ENCODE measurements at places on chromosomes 4 and X.

GRCh38 chr4:147110473-147111367, 165.1 kb upstream of the TTC29 start:
- no peak for DNase-seq

- no peak for DNase-seq
These were observed 19.2 kb downstream of the SUPT20HL2 start for GRCh38 chrX:24294619-24295018.

GRCh38 chrX:29478336-29479069, 736.9 kb upstream of the MAGEB2 start:
- DNase-seq = no peak

- DNase-seq = peak; percentile 72
These were observed 27.5 kb upstream of the VBP1 start for GRCh38 chrX:155188786-155189185.

GRCh38 chr4:86243750-86244149, 116.1 kb downstream of the MAPK10 start:
- no peak for DNase-seq

DNA sequence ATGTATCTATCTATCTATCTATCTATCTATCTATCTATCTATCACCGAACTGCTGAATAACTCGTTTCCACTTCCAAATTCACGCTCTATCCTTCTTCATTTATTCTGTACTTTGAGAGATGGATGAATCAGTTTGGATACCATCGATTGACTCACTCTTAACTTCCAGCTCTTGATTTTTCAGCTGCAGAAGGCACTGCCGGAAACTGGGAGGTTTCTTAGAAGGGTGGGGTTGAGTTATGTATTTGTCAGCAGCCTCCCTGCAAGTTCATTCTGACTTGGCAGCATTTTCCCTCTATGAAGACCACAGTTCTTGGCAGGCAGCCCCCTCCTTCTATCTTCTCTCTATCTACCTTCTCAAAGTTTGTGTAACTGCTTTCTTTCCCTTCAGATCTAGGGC, 112.0 kb upstream of the MAGEB18 start:
- no peak for DNase-seq

- DNase-seq = no peak
These were observed 132.0 kb upstream of the CLNK start for GRCh38 chr4:10816571-10816970.

DNA sequence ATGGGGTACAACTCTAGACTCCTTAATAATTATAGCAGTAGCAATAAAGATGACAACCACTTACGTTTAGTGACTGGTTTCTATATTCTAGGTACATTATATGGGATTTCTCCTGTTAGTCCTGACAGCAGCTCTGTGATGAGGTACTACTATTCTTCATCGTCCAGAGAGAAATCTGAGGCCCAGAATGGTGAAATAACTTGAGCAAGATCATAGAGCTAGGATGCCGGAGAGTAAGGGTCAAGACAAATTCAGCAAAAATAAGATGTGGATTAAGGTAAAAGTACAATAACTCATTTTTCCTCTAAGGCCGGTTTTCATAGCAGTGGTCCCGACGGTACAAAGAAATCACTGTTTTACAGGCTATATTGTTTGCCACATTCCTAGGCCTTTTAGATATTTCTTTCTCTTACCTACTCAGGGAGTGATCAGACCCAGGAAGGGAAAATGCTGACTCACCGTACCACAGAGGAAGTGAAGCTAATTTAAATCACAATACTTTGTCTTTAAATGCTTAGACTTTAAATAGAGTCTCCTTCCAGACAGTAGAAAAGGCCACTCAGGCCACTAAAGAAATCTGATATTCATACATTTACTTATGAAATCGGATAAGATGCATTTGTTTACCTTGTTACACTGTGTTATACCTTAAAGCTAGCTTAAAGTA, 2023.0 kb upstream of the AGA start:
- DNase-seq = no peak

GRCh38 chr4:156015781-156016180, 62.1 kb upstream of the CTSO start:
- no peak for DNase-seq

DNA sequence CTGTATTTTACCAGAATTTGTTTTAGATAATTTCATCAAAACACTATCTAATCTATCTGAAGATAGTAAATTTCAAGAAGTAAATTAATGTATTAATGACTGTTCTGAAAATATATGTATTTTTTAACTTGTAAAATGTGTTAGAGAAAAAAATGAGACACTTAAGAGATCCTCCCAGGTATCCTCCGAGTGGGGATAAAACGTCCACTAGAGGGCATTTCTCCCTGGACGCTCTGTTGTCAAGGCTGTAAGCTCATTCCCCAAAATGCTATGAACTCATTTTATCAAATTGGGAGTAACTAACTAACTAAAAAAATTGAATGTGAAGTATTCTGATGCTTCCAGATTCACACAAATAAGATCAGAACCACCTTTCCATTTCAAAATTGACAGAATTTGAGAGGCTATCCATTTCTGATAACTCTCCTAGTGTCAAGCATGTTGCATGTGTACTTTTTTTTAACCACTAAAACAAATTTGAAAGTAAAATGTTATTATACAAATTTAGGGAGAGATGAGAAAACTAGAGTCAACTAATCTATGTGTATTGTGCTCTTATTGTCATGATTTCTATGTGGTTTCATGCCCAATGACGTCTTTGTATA, 337.3 kb upstream of the HS3ST1 start:
- DNase-seq = no peak

DNA sequence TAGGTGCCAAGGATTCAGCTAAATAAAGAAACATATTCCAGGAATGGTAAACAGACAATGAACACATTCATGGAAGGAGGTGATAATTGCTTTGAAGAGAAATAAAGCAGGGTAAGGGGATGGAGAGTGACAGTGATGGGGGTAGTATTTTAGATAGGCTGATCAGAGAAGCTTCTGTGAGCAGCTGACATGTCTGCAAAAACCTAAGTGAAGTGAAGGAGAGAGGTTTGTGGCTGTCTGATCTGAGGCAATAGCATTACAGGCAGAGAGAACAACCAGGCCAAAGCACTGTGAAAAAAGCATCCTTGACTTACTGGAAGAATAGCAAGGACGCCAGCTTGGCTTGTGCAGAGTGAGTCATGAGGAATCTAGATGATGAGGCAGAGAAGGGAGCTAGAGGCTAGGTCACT, 271.9 kb upstream of the GATB start:
- DNase-seq = no peak

GRCh38 chr4:174222266-174222872, 61.1 kb downstream of the FBXO8 start:
- peak; percentile 20 for DNase-seq

DNA sequence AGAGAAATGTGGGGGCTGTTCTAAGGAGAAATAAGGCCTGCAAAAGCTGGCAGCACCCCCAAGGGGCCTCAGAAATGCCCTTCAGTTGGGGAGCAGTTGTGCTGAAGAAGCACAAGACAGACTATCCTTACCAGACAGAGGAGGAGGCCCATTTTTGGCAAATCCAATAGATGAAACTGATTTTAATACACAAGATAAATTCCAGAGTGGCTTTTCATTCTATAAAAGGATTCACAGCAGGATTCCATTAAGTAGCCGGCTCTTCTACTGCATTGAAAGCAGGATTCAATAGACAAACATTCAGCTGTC, 8.1 kb downstream of the SEPTIN6 start:
- no peak for DNase-seq

GRCh38 chr4:163012816-163013215, 153.9 kb downstream of the NAF1 start:
- DNase-seq = no peak

GRCh38 chrX:49947781-49948180, 25.4 kb downstream of the CLCN5 start:
- DNase-seq = no peak

DNA sequence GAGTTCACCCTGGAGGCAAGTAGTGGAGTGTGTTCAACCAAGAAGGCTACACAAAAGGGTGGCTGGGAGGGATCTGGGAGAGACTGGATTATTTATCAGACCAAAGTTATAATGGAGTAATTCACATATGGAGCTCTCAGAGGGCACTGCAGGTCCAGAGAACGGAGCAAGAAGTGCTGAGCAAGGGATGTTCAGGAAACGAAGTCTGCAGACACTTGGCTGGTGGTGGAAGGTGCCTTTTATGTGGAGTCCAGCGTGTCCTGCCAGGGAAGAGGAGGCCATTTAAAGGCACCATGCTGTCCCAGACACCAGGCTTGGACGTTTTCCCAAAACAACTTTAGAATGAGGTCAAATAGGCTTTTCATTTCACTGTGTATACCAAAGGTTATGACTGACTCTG, 130.1 kb downstream of the CEP135 start:
- no peak for DNase-seq

GRCh38 chr4:54976682-54977081, 148.7 kb downstream of the KDR start:
- DNase-seq = no peak

- no peak for DNase-seq
These were observed 1.1 kb downstream of the NFXL1 start for GRCh38 chr4:47913330-47913729.

- no peak for DNase-seq
These were observed 211.4 kb downstream of the GASK1B start for GRCh38 chr4:157961229-157961990.

DNA sequence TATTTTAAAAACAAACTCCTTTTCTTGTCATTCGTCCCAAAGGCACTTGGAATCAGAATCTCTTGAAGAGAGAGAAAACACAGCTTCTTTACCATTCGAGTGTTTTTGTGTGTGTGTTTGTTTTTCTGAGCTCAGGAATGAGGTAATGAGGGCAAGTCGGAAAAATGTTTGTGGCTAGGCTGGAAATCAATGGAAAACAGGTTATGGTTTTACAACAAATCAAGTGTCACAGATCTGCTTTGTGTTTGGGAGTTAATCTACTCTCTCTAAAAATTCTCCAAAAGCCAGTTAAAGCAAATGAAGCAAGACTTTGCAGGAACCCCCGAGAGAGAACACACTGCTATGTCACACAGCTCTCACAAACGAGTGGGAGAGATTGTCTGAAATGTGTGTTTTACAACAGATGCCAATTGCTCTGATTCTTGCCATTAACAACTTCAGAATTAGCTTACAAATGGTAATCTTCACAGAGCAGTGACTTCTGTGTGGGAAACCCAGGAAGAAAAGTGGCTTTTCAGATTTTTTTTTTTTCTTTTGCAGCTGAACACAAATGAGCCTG, 264.1 kb downstream of the CBLL2 start:
- no peak for DNase-seq

DNA sequence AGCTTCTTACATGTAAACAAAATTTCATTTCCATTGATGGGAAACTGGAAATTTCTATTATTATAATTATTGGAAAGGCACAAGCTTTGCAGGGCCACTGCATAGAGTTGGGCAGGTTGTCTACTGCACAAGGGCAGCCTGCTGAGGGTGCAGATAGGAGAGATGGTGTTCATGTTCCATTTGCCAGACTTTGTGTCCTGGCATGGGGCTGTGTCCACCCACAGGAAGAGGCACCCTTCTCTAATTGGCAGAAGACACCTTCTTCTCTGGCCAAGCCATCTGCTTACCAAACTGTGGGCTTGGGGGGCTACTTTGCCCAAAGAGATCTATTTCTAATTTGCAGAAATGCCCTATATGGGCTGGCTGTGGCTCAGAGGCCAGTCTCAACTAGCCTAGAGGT, 140.7 kb downstream of the GATB start:
- no peak for DNase-seq

DNA sequence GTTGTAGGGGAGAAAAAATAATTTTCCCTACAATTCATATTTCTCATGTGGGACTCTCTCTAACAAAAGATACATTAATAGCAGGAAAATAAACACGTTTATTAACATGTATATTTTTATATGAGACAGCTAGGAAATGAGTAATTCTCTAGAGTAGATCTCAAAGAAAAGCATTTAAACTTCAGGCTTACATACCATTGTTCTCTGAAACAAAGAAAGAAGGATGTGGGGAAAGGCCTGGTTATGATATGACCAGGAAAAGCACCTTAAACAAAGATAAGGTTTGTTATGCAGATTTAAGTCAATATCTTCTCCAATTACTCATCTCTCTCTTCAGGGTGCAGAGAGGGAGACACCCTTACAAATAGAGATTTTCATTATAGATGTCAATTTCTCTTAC, 131.3 kb downstream of the SLC7A11 start:
- no peak for DNase-seq

DNA sequence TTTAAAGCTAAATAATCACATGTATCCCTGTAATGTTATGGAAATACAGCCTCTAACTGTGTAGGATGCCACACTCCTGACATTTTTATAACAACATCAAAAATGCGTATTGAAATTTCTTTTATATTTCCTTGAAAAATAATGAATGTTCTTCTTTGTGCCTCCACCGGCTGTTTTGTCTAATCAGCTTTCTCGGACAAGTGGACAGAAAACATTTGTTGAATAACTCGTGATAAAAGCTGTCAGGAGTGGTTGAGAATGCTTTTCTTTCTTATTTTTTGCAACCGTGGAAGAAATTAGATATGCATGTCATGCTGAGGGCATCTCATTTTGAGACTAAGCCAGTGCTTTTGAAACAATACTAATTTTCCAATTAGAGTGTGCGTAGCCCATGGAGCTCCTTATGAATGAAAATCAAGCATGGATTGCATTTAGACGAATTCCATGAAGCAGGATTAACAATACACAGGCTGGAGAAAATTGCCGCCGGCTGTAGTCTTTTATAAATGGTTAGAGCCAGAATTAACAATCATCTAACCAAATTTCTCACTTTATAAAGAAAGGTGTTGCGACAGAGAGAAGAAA, 614.5 kb upstream of the LCORL start:
- DNase-seq = no peak

GRCh38 chrX:53476371-53476770, 42.2 kb upstream of the HSD17B10 start:
- no peak for DNase-seq

- DNase-seq = no peak
These were observed 13.3 kb upstream of the TEX13C start for GRCh38 chrX:125306335-125306866.

GRCh38 chrX:153844509-153845082, 14.3 kb upstream of the PDZD4 start:
- DNase-seq = no peak

GRCh38 chr4:53105313-53105712, 243.2 kb downstream of the RASL11B start:
- DNase-seq = no peak

DNA sequence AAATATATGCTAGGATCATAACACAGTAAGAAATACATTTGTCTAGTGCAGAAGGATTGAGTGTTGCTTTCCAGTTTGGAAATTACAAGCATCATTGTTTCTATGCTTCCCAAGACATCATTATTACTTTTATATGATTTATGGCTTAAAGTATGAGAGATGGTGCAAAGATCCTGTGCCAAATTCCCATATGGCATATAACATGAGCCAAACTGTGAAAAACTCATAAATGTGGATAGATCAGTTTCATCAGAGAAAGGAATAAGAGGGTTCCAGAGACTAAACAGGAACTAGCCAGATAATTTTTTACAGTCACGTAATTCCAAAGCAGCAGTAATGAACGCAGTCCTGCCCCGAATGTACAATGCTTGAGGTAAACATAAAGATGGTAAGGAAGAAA, 126.3 kb downstream of the PRDM5 start:
- no peak for DNase-seq

GRCh38 chrX:96564595-96564994, 120.0 kb upstream of the DIAPH2 start:
- no peak for DNase-seq

Measured in CD4-positive, alpha-beta T cell treated with Interleukin-6 at 100 ng/mL for 8 hours (primary cell).